ENCODE measurements at places on chromosomes 3 and 15.

GRCh38 chr3:81249540-81250029 lies 511.9 kb downstream of the GBE1 start:
- no peak for DNase-seq

DNA sequence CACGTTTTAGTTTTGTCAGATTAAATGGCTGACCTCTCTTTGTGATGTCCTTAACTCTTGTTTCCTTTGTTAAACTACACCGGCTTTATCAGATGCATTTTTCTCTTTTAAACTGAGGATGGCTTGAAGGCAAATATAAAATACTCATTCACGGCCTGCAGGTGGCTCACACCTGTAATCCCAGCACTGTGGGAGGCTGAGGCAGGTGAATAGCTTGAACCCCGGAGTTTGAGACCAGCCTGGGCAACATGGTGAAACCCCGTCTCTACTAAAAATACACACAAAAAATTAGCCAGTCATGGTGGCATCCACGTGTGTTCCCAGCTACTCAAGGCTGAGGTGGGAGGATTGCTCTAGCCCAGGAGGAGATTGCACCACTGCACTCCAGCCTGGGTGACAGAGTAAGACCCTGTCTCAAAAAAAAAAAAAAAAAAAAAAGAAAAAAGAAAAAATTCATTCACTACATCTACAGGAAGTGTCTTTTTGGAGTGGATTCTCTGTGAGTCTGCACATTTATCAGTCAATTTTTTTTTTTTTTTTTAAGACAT lies 34.7 kb upstream of the SACM1L start:
- no peak for DNase-seq

DNA sequence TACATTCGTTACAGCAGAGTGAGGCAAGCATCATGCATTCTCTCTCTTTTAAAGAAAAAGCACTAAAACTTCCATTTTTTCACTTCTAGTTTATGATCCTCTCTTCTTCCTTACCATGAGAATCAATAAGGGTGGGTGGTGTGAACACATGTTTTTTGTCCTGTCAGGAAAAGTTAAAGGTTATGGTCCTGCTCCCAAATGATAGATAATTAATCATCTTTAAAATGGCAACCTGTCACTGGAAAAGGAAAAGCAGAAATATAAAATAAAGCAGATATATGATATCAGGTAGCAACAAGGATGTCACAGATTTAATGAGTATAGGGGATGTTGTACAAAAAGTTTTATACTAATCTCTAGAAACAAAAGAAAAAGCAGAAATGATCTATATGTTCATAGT lies 56.4 kb upstream of the PHLDB2 start:
- no peak for DNase-seq

GRCh38 chr15:85494048-85494777 lies 113.8 kb downstream of the AKAP13 start:
- no peak for DNase-seq

GRCh38 chr3:30614943-30615342 lies 8.5 kb downstream of the TGFBR2 start:
- no peak for DNase-seq

DNA sequence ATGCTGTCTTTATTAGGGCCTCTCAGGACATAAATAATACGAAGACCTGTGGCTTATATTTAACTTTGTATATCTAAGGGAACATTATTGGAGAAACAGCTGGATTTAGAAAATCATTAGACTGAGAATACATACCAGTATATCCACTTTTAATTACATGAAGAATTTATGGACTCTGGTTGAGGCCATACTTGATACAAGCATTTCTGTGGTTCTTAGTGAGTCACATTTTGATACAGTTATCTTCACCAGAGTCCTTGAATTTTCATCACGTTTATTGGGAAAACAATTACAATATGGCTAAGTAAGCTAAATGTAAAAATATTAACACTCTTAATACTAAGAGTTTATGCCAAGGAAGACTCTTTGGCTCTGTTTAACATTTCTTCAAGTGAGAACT lies 9.9 kb downstream of the KIF23 start:
- no peak for DNase-seq

DNA sequence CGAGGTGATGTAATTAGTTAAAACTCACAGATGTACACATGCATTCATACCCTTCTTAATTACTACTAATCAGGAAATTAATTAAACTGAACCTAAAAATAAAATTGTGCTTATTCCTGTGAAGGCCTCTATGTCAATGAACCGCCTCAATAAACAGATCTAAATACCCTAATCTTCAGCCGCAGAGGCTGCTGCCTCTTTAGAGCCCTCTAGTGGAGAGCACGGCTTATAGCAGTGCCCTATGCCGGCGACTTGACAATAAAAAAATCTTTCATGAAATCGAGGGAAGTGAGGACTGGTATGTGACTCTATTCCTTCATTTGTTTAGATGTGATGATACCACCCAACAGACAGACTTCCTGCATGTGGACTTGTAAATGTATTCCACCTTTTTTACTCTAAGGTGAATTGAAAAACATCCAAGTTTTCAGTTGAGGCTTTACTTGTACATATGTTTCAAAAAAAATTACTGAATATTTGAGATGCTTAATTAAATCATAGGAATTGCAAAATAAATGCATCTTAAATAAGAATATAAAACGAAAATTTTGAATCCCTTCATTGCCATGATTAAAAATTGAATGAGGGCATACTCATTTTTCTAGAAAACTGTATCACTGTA lies 8.3 kb upstream of the EPHA3 start:
- DNase-seq, result peak; percentile 72

GRCh38 chr3:71710906-71711494 lies 14.2 kb downstream of the EIF4E3 start:
- peak; percentile 58 for DNase-seq

DNA sequence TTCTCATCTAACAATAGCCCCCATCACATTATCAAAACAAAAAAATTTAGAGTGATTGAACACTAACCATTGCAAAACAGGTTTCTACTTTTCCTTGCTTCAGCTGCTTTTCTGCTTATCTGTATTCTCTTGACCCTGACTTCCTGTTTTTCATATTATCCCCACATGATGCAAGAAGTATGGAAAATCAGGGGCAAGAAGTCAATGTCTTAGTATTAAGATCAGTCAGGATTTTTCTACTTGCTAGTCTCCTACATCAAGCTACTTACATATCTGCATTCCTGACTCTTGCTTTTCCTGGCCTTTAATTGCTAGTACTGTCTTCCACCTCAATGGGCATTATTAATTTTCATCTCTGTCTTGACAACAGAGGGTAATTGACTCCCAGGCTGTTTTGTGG lies 300.2 kb downstream of the OTOL1 start:
- no peak for DNase-seq

GRCh38 chr3:163261056-163261455 lies 1764.4 kb downstream of the OTOL1 start:
- DNase-seq, result no peak

GRCh38 chr15:91135201-91136130 lies 35.4 kb downstream of the SV2B start:
- DNase-seq, result no peak

- no peak for DNase-seq
Observed at GRCh38 chr3:161070980-161071663, 34.0 kb downstream of the B3GALNT1 start.

- DNase-seq, result no peak
Observed at GRCh38 chr3:39410893-39411292, 4.4 kb downstream of the RPSA start.

GRCh38 chr3:157297328-157297915 lies 137.5 kb upstream of the CCNL1 start:
- no peak for DNase-seq

DNA sequence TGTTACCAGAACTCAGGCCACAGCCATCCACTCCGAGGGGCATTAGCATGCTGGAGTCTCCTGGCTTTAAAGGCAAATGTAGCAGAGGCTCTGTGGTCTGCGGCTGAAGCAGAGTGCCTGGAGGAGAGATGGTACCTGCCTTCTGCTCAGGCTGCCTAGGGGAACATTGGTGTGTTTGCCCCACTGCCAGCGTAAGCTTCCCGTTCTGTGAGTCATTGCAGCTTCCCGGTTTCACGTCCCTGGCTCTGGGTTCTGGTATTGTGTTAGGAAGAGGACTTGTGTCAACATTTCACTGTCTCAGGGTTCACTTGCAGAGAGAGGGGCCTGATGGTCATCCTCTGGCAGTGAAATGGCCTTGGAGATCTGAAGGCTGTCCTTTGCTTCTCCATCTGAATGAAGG lies 1.8 kb downstream of the GASK1A start:
- no peak for DNase-seq

DNA sequence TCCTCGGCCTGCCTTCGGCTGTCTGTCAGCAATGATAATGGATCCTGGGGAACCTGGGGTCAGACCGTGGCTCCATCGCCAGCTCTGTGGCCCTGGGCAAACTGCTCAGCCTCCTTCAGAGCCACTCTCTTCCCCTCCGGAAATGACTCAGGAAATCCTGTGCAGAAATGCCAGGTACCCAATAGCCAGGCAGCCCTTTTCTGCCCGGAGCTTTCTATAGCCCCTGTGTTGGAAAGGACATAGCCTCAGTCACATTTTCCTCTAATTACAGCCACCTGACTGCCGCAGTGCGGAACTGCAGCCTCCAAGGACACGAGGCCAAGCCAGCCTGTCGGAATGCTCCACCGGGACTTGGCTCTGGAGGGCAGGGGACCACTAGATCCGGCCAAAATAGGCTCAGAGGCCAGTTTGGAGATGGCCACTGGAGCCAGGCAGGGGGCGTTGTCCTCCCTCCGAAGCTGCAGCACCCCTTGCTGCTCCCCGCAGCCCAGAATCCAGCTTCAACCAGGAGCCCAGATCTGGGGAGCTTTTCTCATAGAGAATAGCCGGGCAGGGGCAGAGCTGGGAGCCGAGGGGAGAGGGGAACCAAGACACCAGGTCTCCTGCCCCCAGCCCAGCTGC lies 11.6 kb upstream of the ZXDC start:
- peak; percentile 47 for DNase-seq

GRCh38 chr15:73852507-73852906 lies 20.9 kb upstream of the TBC1D21 start:
- no peak for DNase-seq

DNA sequence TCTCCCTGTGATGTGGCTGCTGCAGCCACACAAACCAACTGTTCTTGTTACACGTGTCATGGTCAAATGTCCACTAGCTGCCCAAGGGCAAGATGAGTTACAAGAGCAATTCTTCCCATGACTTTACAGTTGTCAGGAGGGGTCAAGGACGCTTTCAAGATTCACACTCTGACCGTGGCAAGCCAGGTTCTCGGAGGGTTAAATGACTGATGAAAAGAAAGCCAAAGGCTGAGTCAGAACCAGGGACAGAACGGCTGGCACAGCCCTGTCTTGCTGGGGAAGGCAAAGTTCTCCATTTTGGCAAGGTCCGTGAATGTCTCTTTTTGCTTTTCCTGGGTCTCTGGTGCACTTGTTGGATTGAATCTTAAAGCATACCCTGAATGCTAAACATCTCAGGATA lies 364.5 kb upstream of the ICE2 start:
- no peak for DNase-seq

DNA sequence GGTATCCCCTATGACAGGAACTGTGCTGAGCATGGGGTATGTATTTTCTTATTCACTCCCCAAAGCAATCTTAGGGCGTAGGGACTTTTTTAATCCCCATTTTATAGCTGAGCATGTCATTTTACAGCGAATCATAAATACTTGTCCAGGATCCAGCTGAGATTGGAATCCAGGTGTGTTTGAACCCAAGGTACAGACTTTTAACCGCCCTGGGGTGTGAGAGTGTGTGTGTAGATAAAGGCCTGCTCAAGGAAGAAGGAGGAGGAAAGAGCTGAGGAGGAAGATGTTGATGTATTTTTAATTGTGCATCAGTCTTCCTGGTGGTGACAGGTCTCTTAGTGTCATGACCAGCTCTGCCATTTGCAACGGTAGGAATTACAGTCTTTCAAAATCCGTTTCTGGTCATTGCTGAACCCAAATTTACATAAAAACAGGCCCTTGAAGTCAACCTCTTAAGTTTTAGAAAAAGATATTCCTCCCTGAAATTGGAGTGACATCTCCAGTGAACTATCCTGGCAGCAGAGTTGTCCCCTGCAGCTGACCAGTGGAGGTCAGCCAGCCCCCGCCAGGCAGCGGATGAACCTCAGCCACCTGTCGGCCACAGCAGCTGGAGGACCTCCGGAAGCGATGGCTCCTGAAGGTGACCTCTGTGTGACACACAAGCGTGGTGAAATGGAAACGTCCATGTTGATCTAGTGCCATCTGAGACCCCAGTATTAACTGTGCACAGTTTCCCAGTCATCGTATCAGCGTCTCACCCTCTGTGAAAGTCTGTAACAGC lies 92.8 kb upstream of the MITF start:
- DNase-seq, result no peak

DNA sequence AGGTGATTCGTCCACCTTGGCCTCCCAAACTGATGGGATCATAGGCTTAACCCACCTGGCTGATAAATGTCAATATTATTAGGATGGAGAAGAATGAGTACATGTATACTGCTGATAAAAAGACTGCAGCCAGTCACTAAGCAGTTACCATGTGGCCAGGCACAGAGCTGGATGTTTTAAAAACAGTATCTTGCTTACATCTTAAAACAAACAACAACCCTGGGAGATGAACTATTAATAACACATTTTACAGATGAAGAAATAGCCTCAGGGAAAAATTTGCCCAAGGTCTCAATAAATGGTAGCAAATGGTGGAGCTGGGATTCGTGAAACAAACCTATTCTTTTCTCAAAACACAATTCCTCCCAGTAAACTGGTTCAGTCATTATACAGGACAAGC lies 18.1 kb downstream of the IL17RD start:
- no peak for DNase-seq

DNA sequence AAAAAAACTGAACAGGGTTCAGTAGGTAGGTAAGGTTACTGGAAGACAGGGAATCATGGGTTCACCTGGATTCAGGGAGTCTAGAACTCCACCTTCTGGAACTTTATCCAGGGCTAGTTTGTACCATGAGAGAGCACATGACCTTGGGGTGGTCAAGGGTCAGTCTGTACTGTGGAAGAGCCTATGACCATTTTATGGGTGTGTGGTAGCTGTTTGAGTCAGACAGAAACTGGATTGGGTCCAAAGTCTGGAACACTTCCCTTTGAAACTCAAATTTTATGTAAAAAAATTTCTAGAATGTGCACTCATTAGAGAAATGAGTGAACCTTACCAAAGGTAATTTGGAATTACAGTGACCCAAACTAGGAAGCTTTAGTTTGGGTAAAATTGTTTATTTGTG lies 486.0 kb upstream of the AGTR1 start:
- DNase-seq, result no peak

- DNase-seq, result no peak
Observed at GRCh38 chr3:13401149-13401548, 19.0 kb downstream of the NUP210 start.

DNA sequence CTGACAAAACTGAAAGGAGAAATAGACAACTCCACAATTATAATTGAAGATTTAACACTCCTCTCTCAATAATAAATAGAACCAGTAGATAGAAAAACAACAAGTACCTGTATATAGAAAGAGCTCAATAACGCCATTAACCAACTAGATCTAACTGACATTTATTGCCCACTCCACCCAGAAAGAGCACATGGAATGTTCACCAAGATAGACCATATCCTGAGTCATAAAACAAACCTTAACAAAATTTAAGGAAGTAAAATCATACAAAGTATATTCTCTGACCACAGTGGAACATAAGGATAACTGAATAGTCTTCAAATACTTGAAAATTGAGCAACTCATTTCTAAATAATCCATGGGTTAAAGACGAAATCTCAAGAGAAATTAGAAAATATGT lies 25.1 kb downstream of the KBTBD12 start:
- no peak for DNase-seq

- no peak for DNase-seq
Observed at GRCh38 chr3:149701977-149702350, 44.1 kb upstream of the WWTR1 start.

- no peak for DNase-seq
Observed at GRCh38 chr15:40239404-40239692, 485 bp downstream of the PAK6 start.

- DNase-seq, result no peak
Observed at GRCh38 chr3:99256788-99257187, 355.3 kb upstream of the DCBLD2 start.
